ENCODE measurements at places on chromosomes 3 and 15.

DNA sequence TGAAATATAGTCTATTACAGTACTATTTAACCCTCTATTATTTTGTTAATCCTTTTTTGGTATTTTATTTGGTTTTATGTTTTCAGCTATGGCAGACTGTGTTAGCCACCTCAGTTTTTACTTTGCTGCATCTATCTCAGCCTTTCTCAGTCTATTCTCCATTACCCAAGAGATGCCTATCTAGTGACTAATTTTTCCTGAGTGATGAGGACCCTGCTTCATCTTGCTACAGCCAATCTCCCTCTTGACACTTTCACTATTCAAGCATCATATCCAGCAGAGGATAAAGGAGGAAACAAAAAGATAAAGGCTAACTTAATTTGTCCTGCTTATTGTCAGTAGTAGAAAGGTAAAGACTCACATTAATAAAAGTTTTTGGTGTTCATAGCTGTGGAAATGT lies 141.8 kb upstream of the NECTIN3 start:
- DNase-seq: no peak

- DNase-seq: no peak
Measured at GRCh38 chr15:40323953-40324937, 753 bp downstream of the INAFM2 start.

DNA sequence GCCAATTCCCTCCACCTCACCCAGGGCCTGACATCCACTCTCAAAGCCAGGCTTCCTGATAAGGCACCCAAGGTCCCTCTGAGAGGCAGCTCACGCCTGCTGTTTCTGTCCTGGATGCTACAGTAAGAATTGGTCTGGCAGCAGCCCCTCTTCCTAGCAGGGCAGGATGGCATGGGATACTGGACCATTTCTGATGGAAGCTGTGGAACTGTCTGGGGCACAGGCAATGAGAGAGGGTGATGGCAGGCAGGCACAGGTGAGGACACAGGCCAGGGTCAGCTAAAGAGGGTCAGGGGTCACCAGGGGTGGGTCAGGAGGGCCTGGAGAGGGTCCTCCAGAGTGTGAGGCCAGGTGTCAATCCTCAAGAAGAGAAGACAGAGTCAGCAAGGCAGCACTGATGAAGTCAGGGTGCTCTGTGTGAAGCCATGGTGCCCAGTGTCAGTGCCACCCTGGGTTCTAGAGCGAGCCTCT lies 41.9 kb upstream of the SLC41A3 start:
- no peak for DNase-seq

DNA sequence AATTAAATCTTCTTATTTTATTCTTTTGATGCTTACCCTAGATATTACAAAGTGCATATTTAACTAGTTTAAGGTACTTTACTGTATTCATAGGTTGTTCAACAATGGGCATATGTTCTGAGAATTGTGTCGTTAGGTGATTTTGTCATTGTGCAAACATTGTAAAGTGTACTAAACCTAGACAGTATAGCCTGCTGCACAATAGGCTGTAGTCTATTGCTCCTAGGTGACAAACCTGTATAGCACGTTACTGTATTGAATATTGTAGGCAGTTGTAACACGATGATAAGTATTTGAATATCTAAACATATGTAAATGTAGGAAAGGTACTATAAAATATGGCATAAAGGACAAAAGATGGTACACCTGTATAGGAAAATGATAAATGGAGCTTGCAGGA lies 100.7 kb downstream of the CACNA2D3 start:
- DNase-seq: no peak

- DNase-seq: no peak
Measured at GRCh38 chr3:107729686-107730085, 206.9 kb downstream of the BBX start.
